Stimulated activated CD4-positive, alpha-beta T cell treated with anti-CD3 and anti-CD28 coated beads, TNF-alpha, amount 100 ng/mL, for 4 hours (primary cell): ENCODE measurements at places on chromosomes 7 and 10.

- DNase-seq: no peak
Observed at GRCh38 chr7:5598261-5598761, 174.7 kb upstream of the TNRC18 start.

DNA sequence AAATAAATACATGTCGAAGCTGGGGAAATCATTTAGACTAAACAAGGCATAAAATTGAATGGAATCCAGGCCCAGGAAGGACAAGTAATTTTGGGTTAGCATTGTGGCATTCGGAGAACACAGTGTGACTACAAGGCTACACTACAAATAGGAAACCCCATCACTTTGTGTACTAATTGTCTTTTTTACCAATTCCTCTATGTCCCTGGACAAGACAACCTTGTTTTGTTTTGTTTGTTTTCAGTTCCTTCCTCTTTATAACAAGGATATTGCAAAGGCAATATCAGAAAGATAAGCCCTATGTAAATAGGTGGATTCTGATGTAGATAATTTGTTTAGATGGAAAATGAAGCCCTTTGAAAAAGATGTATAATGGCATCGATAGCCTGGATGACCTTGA is 215.9 kb upstream of the MKLN1 start:
- no peak for DNase-seq

GRCh38 chr10:121572859-121573537 is 25.2 kb downstream of the FGFR2 start:
- DNase-seq: no peak

DNA sequence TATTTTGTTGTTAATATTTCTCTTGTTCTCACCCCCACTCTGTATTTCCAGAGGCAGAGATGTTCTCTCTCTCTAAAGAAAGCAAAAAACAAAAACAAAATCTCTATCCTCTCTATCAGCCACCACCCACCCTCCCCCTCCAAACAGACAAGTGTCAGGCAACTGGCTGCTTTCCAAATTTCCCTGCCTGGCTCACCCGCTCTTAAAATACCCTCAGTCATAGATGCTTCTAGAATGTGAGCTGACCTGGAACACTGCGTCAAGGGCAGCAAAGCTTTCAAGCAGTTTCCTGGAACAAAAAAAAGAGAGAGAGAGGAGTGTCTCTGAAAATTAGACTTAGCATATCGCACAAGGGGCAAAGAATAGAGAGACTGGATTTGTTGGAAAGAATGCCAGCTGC is 341.0 kb upstream of the ZMIZ1 start:
- no peak for DNase-seq

- no peak for DNase-seq
Observed at GRCh38 chr7:52540041-52540440, 495.4 kb upstream of the POM121L12 start.

- no peak for DNase-seq
Observed at GRCh38 chr7:101410743-101411507, 48.2 kb downstream of the COL26A1 start.

GRCh38 chr7:92968502-92968901 is 132.1 kb upstream of the CDK6 start:
- DNase-seq: no peak
